ENCODE measurements at places on chromosomes 16 and 17. TPM values are rescaled to one million over a fixed set of nuclear protein-coding genes. Genes with fewer than 3 reads are reported as not detected.

CANT1 gene
- total RNA-seq, result 24.7 TPM

DNA sequence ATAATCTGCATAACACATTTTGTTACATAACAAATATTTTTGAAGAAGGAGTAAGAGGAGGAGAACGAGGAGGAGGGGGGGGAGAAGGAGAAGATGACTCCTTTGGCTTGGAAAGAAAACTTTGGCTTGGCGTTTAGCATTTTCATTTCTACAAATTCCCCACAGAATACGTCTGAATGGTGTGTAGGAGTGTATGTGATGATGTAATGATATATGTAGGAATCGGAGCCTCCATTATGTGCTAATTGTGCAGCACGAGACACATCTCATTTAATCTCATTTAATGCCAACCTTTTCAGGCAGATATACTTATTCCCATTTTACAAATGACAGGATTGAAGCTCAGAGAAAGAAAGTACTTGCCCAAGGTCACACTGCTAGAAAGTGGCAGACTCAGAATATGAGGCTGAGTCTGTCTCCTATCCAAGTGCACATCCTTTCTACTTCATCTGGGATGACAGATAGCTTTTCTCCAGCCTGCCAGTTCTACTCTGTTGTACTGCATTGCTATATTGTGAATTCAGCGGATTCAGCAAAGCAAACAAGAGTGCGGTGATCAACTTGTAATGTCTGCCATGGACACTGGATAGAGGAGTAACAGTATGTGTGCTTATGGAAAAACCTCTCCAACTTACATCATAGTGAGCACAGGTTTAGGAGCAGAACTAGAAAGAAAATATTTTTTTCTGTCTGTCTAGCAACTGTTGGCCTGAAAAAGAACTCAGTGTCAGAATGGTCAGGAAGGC is 10.4 kb upstream of the SLC47A2 start:
- peak overlapping the region; percentile 92 for H3K27ac ChIP-seq
- no peak for DNase-seq
- H3K4me1 ChIP-seq, result peaks cover 54% of the 10 kb centered on the region
- no peaks in the 10 kb centered on the region for H3K27me3 ChIP-seq
- no peaks in the 10 kb centered on the region for H3K36me3 ChIP-seq

CHST6 gene
- 0.97 TPM for total RNA-seq

DNA sequence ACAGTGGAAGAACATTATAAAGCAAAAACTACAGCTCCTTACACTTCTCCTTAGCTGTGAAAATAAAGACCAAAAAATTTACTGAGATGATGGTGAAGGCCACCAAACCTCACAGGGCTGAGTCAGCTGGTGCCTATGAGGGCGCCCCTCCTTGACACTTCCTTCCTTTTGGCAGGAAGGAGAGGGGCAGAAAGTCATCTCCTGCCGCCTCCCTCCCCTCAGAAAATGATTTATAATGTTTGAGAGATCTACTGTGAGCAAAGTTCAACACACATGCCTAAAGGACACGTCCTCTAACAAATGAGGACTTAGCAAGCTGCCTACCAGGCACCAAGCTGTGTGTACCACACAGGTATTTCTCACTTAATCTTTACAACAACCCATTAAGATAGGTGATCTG is 245.7 kb downstream of the PRKCA start:
- H3K27ac ChIP-seq, result no peak overlapping the region
- H3K4me3 ChIP-seq, result no peak overlapping the region

DNA sequence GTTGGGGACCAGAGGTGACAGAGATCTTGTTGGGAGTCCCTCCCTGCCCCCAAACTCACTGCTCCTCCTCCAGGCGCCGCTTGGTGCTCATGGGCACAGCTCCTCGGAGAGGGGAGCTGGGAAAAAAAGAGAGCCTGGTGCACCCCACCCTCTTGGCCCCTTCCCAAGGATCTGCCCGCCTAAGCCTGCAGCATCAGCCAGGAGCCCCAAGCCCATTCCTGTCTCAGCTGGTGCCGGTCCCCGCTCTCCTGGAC is 400 bp downstream of the HCFC1R1 start:
- H3K4me3 ChIP-seq, result peak overlapping the region; percentile 65
- peak overlapping the region; percentile 95 for H3K27ac ChIP-seq
- peak; percentile 62 for DNase-seq
- H3K27me3 ChIP-seq, result peaks cover 6% of the 10 kb centered on the region
- peaks cover 17% of the 10 kb centered on the region for H3K36me3 ChIP-seq

LDHD gene
- total RNA-seq, result 99.1 TPM

- no peak overlapping the region for H3K4me3 ChIP-seq
- no peaks in the 10 kb centered on the region for H3K4me1 ChIP-seq
- no peaks in the 10 kb centered on the region for H3K36me3 ChIP-seq
- no peak for DNase-seq
Measured at GRCh38 chr17:51913491-51914205, 244.9 kb downstream of the CA10 start.

GRCh38 chr17:36730857-36731490 is 129.6 kb downstream of the MRM1 start:
- no peak for DNase-seq
- peaks cover 57% of the 10 kb centered on the region for H3K27me3 ChIP-seq
- H3K27ac ChIP-seq, result no peak overlapping the region
- H3K4me3 ChIP-seq, result no peak overlapping the region

HSPB9 gene
- total RNA-seq, result not detected

USP6 gene
- 0.06 TPM for total RNA-seq

ATXN7L3 gene
- 28.3 TPM for total RNA-seq

TEKT1 gene
- total RNA-seq, result not detected

GRCh38 chr17:151886-152859 is 14.8 kb downstream of the SCGB1C2 start:
- no peak overlapping the region for H3K4me3 ChIP-seq
- H3K36me3 ChIP-seq, result peaks cover 14% of the 10 kb centered on the region
- H3K27me3 ChIP-seq, result no peaks in the 10 kb centered on the region
- H3K4me1 ChIP-seq, result no peaks in the 10 kb centered on the region
- DNase-seq, result no peak

GRCh38 chr16:61892531-61892930 is 143.7 kb downstream of the CDH8 start:
- no peak for DNase-seq
- no peaks in the 10 kb centered on the region for H3K4me1 ChIP-seq
- H3K4me3 ChIP-seq, result no peak overlapping the region

PIK3R5 gene
- 10.1 TPM for total RNA-seq

GRCh38 chr16:64687786-64688185 is 434.1 kb downstream of the CDH11 start:
- no peak overlapping the region for H3K4me3 ChIP-seq
- H3K4me1 ChIP-seq, result no peaks in the 10 kb centered on the region
- no peak overlapping the region for H3K27ac ChIP-seq
- no peaks in the 10 kb centered on the region for H3K27me3 ChIP-seq

DNA sequence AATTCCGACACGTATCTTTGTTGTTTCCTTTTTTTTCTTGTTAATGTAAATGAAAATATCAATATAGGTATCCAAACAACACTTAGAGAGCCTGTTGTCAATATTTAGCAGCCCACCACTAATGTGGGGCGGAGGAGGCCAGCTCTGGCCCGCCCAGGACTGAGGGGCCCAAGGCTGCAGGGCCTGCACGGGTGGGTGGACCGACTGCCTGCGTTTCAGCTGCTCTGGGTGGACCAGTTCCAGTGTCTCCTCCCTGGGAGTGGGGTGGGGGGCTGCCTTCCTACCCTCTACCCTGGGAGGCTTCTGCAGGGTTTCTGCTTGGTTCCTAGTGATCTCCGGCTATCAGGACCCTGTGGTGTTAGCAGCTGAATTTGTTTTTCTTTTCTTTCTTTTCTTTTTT is 15.9 kb upstream of the ADGRG1 start:
- H3K36me3 ChIP-seq, result no peaks in the 10 kb centered on the region
- DNase-seq, result no peak
- H3K27ac ChIP-seq, result no peak overlapping the region
- H3K4me3 ChIP-seq, result no peak overlapping the region
- H3K27me3 ChIP-seq, result no peaks in the 10 kb centered on the region

GRCh38 chr16:67063008-67063407 is 34.1 kb downstream of the CBFB start:
- no peak overlapping the region for H3K4me3 ChIP-seq
- H3K4me1 ChIP-seq, result no peaks in the 10 kb centered on the region
- DNase-seq, result no peak
- no peaks in the 10 kb centered on the region for H3K27me3 ChIP-seq

DNA sequence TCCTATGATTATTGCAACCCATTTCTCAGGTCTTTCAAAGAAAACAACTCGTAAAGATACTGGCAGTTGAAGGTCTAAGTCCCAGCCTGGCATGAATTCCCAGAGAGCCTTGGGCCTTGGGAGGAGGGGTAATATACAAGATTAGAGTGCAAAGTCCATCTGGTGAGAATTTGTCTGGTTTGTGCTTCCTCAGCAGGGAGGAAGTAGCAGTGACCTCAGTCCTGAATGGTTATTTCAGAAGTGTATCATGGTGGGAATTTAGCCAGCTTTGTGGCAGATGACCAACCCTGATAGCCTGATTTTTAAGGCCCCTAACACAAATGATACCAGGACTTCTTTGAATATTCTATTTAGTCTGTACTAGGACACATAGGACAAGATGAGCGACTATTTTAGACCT is 151.2 kb upstream of the TBX2 start:
- peak overlapping the region; percentile 0 for H3K27ac ChIP-seq
- no peaks in the 10 kb centered on the region for H3K36me3 ChIP-seq
- no peaks in the 10 kb centered on the region for H3K27me3 ChIP-seq
- H3K4me3 ChIP-seq, result no peak overlapping the region

GRCh38 chr16:80640316-80640715 is 99.5 kb downstream of the DYNLRB2 start:
- no peaks in the 10 kb centered on the region for H3K4me1 ChIP-seq
- H3K27me3 ChIP-seq, result no peaks in the 10 kb centered on the region
- no peak overlapping the region for H3K27ac ChIP-seq
- no peaks in the 10 kb centered on the region for H3K36me3 ChIP-seq
- no peak overlapping the region for H3K4me3 ChIP-seq

TP53TG3 gene
- total RNA-seq, result not detected

DNA sequence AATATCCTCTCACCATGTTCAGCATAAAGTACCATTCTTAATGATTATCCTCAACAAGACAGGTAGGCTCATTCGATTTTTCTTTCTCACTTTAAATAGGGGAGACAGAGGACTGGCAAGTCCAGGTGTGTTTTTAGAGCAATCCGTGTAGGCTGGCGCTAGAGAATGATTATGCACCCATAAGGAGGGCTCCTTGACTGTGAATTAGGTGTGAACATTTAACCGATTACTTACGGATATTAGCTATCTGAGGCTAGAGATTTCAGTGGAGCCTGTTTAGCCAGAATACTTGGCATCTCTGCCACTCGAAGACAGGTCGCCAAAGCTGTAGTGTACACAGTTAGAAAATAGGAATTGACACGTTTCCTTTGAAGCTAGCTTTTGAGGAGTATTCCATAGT is 1.9 kb downstream of the SEC14L1 start:
- H3K4me3 ChIP-seq, result peak overlapping the region; percentile 85
- peaks cover 4% of the 10 kb centered on the region for H3K36me3 ChIP-seq
- DNase-seq, result no peak
- H3K4me1 ChIP-seq, result peaks cover 13% of the 10 kb centered on the region

GRCh38 chr16:73290258-73290657 is 242.3 kb upstream of the ZFHX3 start:
- H3K4me1 ChIP-seq, result no peaks in the 10 kb centered on the region
- H3K27me3 ChIP-seq, result peaks cover 4% of the 10 kb centered on the region
- H3K27ac ChIP-seq, result no peak overlapping the region
- DNase-seq, result no peak

GRCh38 chr16:72856797-72857196 is 191.1 kb downstream of the ZFHX3 start:
- H3K27me3 ChIP-seq, result no peaks in the 10 kb centered on the region
- DNase-seq, result no peak
- peaks cover 38% of the 10 kb centered on the region for H3K4me1 ChIP-seq
- H3K4me3 ChIP-seq, result no peak overlapping the region
- H3K36me3 ChIP-seq, result no peaks in the 10 kb centered on the region
- no peak overlapping the region for H3K27ac ChIP-seq

DNA sequence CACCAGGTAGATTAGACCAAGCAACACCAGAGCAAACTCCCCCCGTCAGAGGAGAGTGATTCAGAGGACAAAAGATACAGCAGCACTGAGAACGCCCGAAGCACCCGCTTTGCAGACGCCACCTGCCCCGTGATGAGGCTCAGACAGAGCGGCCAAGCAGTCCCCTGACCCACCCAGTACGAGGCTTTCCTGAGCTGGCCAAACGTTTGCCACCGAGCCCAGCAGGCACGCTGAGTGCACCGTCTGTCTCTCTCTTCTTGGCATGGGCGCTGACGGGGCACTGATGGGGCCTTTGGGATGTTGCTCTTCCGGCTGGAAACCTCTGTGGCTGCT is 19.4 kb upstream of the WDR45B start:
- no peak overlapping the region for H3K27ac ChIP-seq
- no peak for DNase-seq
- H3K27me3 ChIP-seq, result no peaks in the 10 kb centered on the region
- peaks cover 4% of the 10 kb centered on the region for H3K4me1 ChIP-seq

DNA sequence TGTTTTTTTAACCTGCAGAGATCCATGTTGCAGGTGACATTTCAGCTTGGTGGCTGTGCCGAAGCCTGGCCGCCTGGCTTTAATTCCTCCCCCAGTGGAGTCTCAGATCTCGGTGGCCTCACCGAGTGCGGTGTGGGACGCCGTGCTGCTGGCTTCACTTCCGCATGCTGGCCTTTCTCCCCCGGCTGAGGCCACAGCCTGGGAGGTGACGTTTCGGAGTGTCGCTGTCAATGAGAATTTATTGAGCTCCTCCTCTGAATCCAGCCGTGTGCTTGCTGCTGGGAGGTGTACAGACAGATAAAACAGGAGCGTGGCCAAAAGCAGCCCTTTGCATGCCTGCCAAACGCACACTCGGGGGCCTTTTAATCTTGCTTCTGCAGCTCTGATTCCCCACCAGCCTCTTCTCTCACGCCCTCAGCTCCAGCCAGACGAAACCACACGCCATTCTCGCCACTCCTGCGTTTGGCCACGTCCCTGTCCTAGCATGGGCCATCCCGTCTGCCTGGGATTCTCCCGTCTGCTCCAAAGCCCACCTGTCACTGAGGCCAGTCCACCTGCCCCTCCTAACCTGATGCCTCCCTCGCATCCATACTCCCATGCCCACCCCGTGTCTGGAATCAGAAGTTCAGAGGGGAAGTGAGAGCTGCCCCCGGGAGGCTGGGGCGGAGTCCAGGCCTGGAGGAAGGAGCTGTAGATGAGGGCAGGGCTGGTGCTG is 3.6 kb downstream of the GSE1 start:
- peak; percentile 64 for DNase-seq
- H3K4me3 ChIP-seq, result no peak overlapping the region
- peaks cover 63% of the 10 kb centered on the region for H3K4me1 ChIP-seq
- no peaks in the 10 kb centered on the region for H3K36me3 ChIP-seq

GRCh38 chr17:75764711-75765421 is at the start of gene GALK1:
GALK1 (minus strand) TSS chr17:75765192; CDS start chr17:75765136, 56 bp downstream.
- peak within 1 kb of the TSS; percentile 47 for H3K4me3 ChIP-seq
- DNase-seq, result peak; percentile 73
- H3K27me3 ChIP-seq, result no peaks in the 10 kb centered on the region

DNA sequence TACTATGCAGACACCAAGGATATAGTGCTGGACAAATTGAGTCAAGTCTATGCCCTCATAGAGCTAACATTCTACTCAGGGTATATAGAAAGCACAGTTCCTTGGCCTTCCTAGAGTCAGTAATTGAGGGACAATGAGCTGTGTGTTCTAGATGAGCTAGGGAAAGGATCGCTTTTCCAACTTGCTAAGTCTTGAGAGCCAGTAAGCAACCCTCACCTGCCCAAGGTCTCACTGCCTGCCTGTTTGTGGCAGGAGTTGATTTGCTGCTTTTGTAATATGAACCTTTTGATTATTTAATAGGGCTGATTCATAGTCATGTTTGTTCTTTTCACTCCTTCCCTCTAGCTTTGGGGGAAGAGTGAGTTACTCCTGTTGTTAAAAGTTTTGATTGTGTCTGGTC is 6.5 kb downstream of the DDX42 start:
- H3K4me3 ChIP-seq, result no peak overlapping the region
- no peaks in the 10 kb centered on the region for H3K27me3 ChIP-seq
- peaks cover 16% of the 10 kb centered on the region for H3K4me1 ChIP-seq
- peaks cover 92% of the 10 kb centered on the region for H3K36me3 ChIP-seq
- no peak overlapping the region for H3K27ac ChIP-seq
- DNase-seq, result no peak

Data from heart right ventricle (tissue), 16 donors.